ENCODE measurements at places on chromosomes 4 and X.
A peak's percentile ranks its signal among the peaks of the same experiment; 100 is the strongest.

- no peak for DNase-seq
Measured at GRCh38 chrX:28901637-28902036, 314.4 kb downstream of the IL1RAPL1 start.

DNA sequence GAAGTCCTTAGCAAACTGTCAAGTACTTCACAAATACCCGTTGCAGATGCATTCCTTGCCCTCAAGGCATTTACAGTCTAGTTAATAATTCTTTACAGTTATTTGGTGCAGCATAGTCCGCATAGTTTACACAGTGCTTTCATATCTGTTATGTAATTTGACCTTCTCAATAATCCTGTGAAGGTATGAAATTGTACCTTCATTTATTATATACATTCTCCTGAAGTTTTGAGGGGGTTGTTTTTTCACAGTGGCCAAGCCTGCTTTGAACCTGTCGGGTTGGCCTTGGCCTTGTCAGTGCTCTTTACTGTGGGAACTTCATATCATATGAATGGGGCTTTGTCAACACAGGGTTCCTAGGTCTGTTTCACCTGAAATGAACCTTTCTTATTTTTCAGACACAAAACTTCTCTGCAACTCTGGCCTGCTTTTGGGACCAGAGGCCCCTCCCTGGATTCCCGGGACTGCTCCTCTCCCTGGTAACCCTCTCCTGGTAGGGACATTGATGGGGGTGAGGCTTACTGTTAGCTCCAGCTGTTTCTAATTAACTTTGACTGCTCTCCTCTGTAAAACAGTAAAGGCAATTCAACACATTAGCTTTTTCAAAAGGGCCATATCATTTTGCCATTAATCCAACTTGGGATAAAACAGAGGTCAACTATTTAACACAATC, 9.1 kb downstream of the IGFBP7 start:
- no peak for DNase-seq

- DNase-seq, result no peak
Measured at GRCh38 chrX:79036157-79036880, 91.1 kb downstream of the P2RY10 start.

- no peak for DNase-seq
Measured at GRCh38 chr4:147057611-147058190, 112.0 kb upstream of the TTC29 start.

GRCh38 chr4:102696758-102697157, 64.0 kb downstream of the MANBA start:
- no peak for DNase-seq

GRCh38 chr4:120616-121015, 3.7 kb upstream of the ZNF718 start:
- no peak for DNase-seq

- DNase-seq, result no peak
Measured at GRCh38 chr4:54999003-54999402, 126.4 kb downstream of the KDR start.

GRCh38 chr4:52687696-52688095, 28.6 kb upstream of the USP46 start:
- no peak for DNase-seq

DNA sequence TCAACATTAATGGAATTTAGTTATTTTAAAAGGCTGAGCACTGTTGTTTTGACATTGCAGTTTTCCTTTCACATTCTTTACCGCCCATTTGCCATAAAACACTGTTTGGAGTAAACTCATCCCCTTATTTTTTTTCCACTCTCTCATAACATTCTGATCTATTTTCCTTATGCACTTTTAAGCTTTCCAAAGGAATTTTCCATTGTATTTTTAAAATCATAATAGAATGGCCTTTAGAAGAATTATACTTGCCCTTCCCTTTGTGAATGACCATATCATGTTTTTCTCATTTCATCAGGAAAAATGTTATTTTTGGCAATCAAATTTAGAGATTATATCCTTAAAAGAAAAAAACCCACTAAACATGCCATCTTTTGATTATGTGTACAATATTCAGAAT, 1074.2 kb downstream of the STIM2 start:
- no peak for DNase-seq

DNA sequence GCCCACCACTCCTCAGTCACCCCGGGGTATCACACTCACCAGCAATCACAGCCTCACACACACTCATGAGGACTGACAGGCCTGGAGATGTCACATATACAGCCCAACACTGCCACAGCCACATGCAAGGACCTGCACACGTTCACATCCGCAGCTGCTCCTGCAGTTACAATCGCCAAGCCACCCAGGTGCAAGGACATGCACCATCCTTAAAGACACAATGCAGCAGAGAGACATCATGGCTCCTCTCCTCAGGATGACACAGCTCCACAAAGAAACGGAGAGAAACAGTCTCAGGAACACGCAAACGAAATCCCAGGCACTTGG, 1.1 kb downstream of the PCSK1N start:
- DNase-seq, result no peak

GRCh38 chr4:135552131-135552530, 1350.5 kb upstream of the PABPC4L start:
- DNase-seq, result no peak

DNA sequence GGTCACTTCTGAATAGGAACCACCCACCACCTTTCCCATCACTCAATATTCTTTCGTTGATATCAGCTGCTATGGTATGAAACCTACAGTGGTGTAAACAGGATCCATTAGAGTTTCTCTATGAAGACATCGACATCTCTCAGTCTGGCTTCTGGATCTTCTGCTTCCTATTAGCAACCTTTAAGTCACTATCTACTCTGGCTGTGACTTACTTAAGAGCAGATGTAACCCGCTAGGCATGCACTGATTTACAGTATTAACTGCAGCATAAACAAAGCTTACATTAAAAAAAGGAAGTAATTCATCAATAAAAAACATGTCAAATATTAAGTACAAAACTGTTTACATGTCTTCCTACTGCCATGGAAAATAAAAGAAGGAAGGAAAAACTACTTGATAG, 96.4 kb downstream of the ANAPC10 start:
- DNase-seq, result no peak

- peak; percentile 80 for DNase-seq
Measured at GRCh38 chrX:68433155-68433980, at the start of gene OPHN1. Gene OPHN1, minus strand, starts transcription at chrX:68433495. Its CDS starts 475 bp downstream, at chrX:68433020.

- DNase-seq, result no peak
Measured at GRCh38 chrX:30414144-30414543, 105.0 kb upstream of the NR0B1 start.

GRCh38 chr4:154743683-154744340, at the start of gene LRAT:
Gene LRAT, plus strand, starts transcription at chr4:154744000. Its CDS starts 327 bp downstream, at chr4:154744327.
- peak; percentile 79 for DNase-seq

DNA sequence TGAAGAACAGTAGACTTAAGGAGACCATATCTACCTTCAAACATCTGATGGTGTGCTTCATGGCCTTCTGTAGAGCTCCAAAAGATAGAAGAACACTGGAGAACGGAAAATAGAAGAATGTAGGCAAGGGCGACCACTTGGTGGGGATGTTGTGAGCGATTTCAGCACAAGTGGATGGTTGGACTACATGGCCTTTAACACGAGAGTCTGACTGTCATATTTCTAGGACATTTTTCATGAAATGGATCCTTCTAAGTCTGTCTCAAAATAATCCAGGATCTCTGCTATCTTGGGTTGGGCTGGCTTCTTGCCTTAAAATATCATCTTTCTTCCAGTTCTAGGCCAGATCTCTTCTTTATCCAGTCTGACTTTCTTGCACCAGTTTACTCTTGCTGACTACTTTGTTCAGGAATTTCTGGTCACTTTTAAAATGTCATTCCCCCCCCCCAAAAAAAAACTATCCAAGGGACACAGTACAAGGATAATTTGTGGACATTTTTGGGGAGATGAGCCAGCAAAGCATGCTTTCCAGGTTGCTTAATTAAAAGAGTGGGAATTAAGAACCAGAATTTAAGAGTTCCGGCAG, 1.2 kb upstream of the MID1IP1 start:
- no peak for DNase-seq

GRCh38 chrX:38407126-38407525, 54.7 kb downstream of the OTC start:
- DNase-seq, result no peak

- peak; percentile 56 for DNase-seq
Measured at GRCh38 chr4:173506597-173507211, 23.3 kb downstream of the HAND2 start.

DNA sequence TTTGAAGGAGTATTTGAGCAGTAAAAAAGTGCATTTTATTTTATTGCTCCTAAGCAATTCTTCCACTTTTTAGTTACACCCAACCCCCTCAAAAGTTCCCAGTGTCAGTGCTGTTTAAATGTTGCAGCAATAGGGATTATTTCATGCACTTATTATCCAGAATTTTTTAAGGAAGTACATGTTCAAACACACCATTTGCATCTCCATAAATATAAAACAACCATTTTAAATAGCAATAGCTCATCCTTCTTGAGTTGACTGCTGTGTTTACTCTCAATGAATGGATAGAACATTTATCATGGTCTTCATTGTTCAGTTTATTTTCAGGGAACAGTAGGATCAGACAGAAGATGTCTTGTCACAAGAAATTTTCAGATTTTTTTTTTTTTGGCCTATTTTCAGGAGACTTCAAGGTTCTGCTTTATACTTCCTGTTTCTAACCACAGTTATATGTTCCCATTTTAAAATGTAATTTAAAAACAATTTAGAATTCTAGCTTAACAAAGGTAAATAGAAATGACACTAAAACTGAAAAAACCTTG, 171.9 kb downstream of the TMA16 start:
- DNase-seq, result no peak

- DNase-seq, result no peak
Measured at GRCh38 chr4:150515135-150515534, 66.8 kb upstream of the MAB21L2 start.

- no peak for DNase-seq
Measured at GRCh38 chrX:2989565-2989964, 16.8 kb upstream of the ARSH start.

GRCh38 chr4:129335276-129335675, 239.3 kb downstream of the C4orf33 start:
- DNase-seq, result no peak

DNA sequence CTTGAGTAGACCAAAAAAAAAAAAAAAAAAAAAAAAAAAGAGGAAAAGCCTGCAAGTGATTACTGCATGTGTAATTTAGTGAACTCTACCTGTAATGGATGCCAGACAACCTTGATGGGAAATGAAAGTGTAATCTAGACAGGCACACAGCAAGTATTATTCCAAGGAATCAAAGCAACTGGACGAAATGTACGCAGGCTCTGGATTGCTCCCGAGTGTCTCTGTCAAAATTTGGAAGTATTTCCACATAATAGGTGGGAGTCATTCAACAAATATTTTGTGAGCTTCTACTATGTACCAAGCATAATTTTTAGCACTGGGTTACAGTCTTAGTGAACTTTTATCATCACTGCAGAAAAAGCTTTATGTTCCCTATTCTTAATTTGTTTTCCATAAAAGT, 64.2 kb downstream of the LIMCH1 start:
- no peak for DNase-seq

- no peak for DNase-seq
Measured at GRCh38 chr4:145613566-145614232, 5.5 kb upstream of the MMAA start.

- no peak for DNase-seq
Measured at GRCh38 chrX:155632431-155633100, 19.8 kb upstream of the TMLHE start.

DNA sequence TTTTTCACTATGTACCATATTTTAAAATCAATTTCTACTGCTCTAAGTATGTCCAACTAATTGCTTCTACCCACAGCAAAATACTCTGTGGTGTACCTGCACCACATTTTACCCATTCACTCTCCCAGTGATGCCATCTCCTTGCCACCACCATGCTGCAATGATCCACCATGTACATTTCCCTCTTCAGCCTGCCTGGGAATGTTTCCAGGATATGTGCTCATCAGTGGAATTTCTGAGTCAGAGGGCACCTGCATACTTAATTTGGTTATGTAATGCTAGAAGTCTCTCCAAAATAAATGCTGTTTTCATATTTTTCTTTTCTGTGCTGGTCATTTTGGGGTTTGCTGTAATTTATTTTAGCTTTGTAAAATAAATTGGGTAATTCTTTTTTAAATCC, 33.2 kb upstream of the OCIAD2 start:
- no peak for DNase-seq

GRCh38 chr4:6469144-6469543, 3.3 kb downstream of the PPP2R2C start:
- DNase-seq, result peak; percentile 28

GRCh38 chr4:54497947-54498346, 159.8 kb upstream of the KIT start:
- no peak for DNase-seq

DNA sequence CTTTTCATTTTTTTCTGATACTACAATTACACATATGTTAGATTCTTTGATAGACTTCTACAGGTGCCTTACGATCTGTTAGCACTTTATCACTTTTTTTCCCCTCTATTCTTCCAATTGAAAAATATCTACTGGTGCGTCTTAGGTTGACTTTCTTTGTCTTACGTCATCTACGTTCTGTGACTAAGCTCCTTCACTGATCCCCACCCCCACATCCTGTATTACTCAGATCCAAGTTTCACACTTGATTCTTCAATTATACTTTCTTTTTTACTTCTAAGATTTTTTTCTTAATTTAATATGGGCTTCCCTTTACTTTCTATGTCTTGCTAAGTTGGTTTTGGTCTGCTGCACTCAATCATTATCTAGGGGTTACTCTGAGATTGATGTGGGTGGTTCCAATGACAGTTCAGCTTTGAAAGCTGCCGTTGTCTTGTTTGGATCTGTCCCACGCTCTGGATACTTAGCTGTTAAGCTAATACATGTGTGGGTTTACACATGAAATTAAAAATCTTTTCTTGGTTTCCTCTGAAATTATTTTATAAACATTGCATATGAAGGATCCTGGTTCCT, 1321.1 kb downstream of the RAPGEF2 start:
- DNase-seq, result no peak

- DNase-seq, result no peak
Measured at GRCh38 chrX:49282647-49283011, 13.0 kb downstream of the PPP1R3F start.

DNA sequence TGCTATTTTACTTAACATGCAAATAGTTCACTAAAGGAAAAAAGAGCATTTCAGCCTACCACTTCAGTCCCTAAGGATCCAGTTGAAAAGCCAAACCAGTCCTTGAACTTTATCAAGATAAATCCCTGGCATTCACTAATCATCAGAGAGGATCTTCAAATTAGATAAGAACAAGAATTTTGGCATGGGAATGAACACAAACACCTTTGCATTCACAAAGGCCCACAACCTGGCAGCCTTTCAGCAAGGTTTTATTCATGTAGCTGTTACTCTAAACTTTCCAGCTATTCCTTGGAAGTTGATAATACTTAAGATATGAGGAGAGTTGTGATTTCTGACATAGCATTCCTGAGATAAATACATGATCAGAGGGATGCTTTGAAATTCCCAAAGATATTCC, 193.4 kb downstream of the LRBA start:
- DNase-seq, result no peak
